Activated naive CD8-positive, alpha-beta T cell treated with anti-CD3 and anti-CD28 coated beads, Interleukin-2, amount 50 U/mL, for 16 hours (primary cell): ENCODE measurements at places on chromosomes 4 and X.

DNA sequence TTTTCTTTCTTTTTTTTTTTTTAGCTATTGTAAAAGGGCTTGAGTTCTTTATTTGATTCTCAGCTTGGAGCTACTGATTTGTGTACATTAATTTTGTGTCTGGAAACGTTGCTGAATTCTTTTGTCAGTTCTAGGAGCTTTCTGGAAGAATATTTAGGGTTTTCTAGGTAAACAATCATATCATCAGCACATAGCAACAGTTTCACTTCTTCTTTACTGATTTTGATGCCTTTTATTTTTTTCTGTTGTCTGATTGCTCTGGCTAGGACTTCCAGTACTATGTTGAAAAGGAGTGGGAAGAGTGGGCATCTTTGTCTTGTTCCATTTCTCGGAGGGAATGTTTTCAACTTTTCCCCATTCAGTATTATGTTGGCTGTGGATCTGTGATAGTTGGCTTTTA, 292.2 kb downstream of the GABRG1 start:
- no peak for DNase-seq

GRCh38 chr4:167784826-167785225, 307.5 kb upstream of the ANXA10 start:
- DNase-seq, result no peak

GRCh38 chr4:83335701-83336100, 1.1 kb upstream of the HPSE start:
- no peak for DNase-seq

GRCh38 chr4:87188048-87188447, 32.4 kb downstream of the KLHL8 start:
- no peak for DNase-seq

DNA sequence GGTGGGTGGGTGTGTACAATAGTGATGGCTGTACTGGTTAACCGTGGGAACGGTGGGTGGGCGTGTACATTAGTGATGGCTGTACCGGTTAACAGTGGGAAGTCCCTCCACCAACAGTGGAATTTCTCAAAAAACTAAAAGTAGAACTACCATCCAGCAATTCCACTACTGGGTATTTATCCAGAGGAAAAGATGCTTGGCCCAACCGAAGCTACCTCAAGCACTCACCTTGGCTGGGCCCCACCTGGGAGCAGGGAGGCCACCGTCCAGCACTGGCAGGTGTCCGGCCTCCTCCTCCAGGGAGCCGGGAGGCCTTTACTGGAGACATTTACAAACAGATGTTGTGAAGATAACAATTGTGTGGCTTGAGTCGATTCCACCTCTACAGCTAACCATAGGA, 6.0 kb upstream of the MAEA start:
- no peak for DNase-seq

DNA sequence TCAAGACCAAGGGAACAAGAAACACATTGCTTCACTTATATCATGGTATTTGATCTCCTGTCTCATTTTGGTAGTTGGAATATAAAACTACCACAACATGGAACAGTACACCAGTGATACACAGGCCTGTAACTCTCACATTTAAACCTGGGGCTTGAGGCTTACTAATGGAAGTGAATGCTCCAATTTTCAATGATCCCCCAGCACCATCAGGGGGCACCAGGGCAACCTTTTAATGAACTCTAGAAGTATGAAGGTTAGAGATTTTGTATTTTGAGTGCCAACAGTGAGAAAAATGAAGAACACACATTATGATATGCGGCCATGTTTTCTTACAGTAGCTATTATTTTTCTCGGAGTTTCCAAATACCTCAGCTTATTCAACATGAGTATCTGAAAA, 50.7 kb downstream of the C4orf33 start:
- no peak for DNase-seq

DNA sequence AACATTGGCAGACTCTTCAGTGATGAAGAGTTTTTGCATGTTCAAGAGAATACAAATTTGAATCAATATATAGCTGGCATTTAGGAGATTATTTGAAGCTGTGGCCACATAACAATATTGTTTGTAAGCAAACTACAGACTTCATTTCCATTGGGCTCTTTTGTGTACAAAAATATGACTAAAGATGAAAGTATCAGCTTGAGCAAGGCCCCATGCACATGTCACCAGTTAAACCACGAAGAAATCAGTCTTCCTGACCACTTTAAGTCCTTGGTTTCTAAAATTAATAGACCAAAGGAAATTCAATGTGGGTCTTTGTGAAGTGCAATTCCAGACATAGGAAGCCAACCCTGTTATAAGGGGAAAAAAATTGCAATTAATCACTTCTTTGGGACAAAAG, 1664.6 kb upstream of the ADGRL3 start:
- no peak for DNase-seq

GRCh38 chr4:148425327-148426110, 16.7 kb downstream of the NR3C2 start:
- DNase-seq, result no peak

DNA sequence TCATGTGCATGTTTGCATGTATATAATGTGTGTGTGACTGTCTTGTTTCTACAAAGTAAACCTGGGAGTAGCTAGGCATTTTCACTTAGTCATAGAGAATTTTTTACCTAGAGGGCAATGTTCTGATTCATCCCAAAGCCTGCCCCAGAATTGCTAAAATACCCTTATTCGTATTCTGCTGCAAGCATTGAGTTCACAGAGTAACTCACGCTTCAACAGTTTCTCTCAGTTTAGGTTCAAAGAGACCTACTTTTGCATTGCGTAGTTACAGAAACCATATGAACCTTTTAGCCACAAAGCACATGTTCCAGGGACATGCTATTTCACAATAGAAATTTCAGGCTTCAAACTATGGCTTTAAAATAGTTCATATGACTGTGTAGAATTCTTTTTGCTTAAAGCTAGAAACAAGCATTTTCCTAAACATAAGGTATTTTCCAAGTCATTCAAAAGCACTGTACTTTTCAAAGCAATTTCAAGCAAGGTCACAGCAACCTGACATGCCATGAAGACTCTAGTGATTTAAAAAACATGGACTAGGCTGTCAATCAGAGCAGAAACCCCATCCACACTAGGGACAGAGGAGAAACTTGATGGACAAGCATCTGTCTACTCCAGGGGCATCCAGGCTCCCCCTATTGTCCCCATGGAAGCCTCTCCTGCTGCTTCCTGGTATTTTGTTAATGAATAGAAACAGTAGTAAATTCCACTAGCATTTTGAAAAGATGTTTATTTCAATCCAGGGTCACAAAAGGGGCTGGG, 81.5 kb upstream of the MAPK10 start:
- DNase-seq, result no peak

GRCh38 chr4:43757147-43757546, 691.5 kb downstream of the KCTD8 start:
- DNase-seq, result no peak

GRCh38 chr4:5894266-5894665, 1.4 kb upstream of the CRMP1 start:
- no peak for DNase-seq

DNA sequence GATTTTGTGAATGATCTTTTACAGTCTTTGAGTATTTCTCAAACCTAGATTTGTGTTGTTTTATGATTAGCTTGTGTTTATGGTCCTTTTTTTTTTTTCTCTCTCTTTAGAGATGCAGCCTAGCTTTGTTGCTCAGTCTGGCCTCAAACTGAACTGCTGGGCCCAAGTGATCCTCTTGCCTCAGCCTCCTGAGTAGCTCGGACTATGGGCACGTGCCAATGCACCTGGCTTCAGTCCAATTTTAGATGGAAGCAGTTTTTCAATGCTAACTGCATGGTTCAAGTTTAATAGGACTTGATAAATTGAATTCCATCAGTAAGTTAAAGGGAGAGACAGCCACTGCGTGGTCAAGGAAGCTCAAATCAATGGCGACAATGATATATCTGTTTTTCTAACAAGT, 3.8 kb upstream of the FGG start:
- DNase-seq, result no peak
